ENCODE measurements at places on chromosomes 2 and 18. TPM values are rescaled to one million over a fixed set of nuclear protein-coding genes. Genes with fewer than 3 reads are reported as not detected.

DNA sequence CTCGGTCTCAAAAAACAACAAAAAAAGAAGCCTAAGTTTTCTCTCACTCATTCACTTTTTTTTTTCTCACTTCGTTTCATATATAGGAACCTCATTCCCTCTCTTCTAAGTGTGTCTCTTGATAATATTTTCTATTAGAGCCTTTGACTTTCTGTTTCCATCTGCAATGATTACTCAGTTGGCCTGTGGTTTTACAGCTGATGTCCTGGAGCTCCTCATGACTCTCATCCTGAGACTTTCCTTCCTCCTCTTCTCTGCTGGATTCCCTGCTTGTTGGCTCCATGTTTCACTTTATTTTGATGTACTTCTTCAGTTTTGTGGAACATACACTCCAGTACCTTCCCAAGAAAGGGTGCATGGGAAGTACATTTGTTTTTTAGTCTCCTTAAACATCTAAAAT, 154.2 kb upstream of the GATA6 start:
- DNase-seq, result no peak
- no peaks in the 10 kb centered on the region for H3K36me3 ChIP-seq
- no peaks in the 10 kb centered on the region for H3K4me1 ChIP-seq
- H3K27ac ChIP-seq, result no peak overlapping the region

Gene NT5DC4
- not detected for total RNA-seq

DNA sequence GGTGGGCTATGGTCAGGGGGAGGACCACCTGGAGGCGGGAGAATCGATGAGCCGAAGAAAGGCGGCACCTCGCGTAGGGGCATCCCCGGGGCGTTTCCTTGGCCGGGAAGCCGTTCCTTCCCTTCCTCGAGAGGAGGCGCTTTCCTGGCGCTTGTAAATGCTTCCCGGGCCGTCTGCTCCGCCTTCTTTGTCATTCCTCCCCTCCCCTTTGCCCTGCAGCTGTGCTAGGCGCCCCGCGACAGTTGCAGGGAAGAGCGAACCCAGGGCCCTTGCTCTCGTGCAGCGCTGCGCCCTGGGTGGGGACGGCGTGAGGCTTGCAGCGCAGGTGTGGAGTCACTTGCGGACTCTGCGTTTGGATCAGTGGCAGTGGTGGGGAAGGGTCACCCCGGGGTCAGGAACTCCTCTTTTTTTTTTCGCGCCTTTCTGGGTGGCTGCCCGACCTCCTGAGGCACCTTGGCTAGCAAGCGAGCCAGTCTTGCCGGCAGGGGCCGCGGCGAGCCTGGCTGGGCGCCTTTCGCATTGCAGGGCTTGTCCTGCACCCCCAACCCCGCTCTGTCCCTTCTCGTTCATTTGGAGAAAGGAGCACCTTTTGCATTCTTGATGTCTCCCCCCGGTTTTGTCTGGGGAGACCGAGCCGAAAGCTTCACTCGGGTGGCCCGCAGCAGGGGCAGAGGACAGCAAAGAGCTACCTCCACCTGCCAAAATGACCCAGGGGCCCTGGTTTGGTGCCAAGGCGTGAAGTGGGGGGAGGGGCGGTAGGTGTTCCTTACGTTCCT, 858 bp downstream of the KCNS3 start:
- H3K27me3 ChIP-seq, result peaks cover 30% of the 10 kb centered on the region

GRCh38 chr18:57258131-57258777, 94.1 kb upstream of the ST8SIA3 start:
- no peak overlapping the region for H3K27ac ChIP-seq
- no peaks in the 10 kb centered on the region for H3K36me3 ChIP-seq
- H3K27me3 ChIP-seq, result no peaks in the 10 kb centered on the region
- H3K4me1 ChIP-seq, result no peaks in the 10 kb centered on the region
- no peak for DNase-seq
- H3K4me3 ChIP-seq, result no peak overlapping the region

Gene HNRNPA3
- 158 TPM for total RNA-seq

Gene SIGLEC15
- total RNA-seq, result not detected

Gene DHRS9
- total RNA-seq, result not detected

GRCh38 chr18:46650681-46651080, 6.3 kb downstream of the LOXHD1 start:
- no peak overlapping the region for H3K27ac ChIP-seq
- DNase-seq, result no peak
- no peaks in the 10 kb centered on the region for H3K4me1 ChIP-seq
- H3K36me3 ChIP-seq, result no peaks in the 10 kb centered on the region
- no peaks in the 10 kb centered on the region for H3K27me3 ChIP-seq

Gene ITGB6
- total RNA-seq, result not detected

Data from GM23338 (cell line).